ENCODE measurements at places on chromosomes 3 and 15. TPM values are rescaled to one million over a fixed set of nuclear protein-coding genes. Genes with fewer than 3 reads are reported as not detected.

DNA sequence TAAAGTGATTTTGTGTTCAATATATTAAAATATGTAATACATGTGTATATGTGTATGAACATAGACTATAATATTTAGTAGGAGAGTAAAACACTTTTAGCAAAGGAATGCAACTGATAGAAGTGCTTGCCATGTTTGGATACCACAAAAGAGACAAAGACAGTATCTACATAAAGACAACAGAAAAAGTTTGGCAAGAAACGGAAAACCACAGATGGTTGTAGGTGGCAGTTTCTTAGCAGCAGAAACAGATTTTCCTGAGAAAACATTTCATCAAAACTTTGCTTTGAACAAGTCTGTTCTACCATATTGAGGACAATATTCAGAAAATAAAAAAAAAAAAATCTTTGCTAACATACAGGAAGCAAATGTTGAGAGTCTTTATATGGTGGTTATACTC is 1560.4 kb upstream of the GBE1 start:
- no peaks in the 10 kb centered on the region for H3K27me3 ChIP-seq
- DNase-seq: no peak
- no peaks in the 10 kb centered on the region for H3K36me3 ChIP-seq
- no peak overlapping the region for H3K27ac ChIP-seq
- no peak overlapping the region for H3K4me3 ChIP-seq

DNA sequence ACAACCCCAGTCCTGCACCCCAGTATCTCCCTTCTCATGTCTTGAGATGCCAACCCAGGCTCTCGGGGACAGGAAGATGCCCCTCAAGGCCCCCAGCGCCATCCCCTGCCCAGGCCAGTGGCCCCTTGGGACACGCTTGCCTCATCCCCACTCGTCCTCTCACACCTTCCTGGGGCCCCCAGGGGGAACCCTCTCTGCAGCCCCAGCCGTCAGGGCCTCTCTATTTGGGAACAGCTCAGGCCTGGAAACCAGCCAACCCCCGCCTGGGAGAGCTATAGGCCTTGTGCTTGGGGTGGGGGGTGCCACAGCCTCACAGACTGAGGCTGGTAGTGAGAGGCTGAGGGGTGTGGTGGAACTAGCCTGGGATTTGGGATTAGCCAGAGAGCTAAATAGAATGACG is 7.8 kb downstream of the LINGO1 start:
- no peaks in the 10 kb centered on the region for H3K36me3 ChIP-seq
- peak; percentile 56 for DNase-seq
- H3K27me3 ChIP-seq: peaks cover 4% of the 10 kb centered on the region

DNA sequence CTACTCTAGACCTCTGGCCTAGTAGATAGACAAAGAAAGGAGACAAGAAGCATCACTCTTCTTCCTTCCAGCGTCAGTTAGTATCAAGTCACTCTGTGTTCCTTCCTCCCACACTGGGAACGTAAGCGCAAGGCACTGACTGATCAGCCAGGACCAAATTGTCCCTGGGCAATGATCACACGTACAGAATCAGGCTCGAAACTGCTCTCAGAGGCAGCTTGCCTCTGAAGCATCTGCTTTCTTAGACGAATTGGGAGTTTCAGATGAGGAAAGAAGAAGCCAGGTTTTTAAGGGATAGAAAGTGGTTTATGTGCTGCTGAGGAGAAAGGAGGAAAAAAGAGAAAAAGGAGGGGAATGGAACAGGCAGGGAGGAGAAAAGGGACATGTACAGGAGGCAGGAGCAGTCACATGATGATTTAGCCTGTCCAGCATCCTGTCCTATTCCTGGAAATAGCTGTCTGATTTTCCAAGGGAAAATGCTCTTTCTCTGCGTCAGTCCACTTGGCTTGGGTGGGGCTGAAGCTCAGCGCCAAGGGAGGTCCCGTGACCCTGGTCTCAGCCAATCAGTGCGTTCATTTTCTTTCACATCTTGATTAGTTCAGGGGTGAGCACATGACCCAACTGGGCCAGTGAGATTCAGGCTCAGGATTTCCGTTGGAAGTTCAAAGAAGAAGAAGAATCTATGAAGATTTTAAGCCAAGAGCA is 102.0 kb upstream of the PRICKLE2 start:
- H3K4me1 ChIP-seq: peaks cover 21% of the 10 kb centered on the region
- no peak overlapping the region for H3K4me3 ChIP-seq
- H3K27ac ChIP-seq: peak overlapping the region; percentile 35
- peaks cover 6% of the 10 kb centered on the region for H3K36me3 ChIP-seq

DNA sequence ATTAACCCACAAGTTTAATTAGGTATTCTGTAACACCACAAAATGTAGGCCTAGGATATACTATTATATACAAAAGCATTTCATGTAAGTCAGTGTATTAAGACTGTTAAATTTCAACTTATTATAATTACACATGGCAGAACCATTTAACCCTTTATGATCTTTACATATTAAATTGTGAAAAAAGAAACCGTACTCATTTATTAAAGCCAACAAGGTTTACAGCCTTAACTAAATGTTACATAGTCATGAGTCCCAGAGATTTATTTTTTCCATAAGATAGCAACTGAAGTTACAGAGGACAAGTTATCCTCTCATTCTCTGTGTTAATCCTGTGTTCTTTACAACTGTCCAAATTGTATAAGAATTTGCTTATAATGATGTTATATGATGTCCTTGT is 615.8 kb upstream of the AGTR1 start:
- H3K27ac ChIP-seq: no peak overlapping the region
- peaks cover 2% of the 10 kb centered on the region for H3K27me3 ChIP-seq
- peaks cover 8% of the 10 kb centered on the region for H3K4me1 ChIP-seq
- DNase-seq: no peak
- no peaks in the 10 kb centered on the region for H3K36me3 ChIP-seq

DNA sequence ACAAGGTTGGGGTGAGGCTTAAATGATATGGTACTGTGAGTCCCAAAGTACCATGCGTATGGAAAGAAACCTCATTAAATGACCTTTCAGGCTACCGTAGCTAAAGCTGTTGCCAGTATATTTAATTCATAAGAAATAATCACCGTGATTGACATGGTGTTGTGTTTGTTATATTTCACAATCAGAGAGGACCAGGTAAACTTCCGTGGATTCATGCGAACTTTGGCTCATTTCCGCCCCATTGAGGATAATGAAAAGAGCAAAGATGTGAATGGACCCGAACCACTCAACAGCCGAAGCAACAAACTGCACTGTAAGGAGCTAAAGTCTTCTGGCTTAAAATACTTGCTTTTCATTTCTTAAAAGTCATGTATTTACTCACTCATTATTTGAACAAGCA is 31.5 kb downstream of the CHP1 start:
- peaks cover 14% of the 10 kb centered on the region for H3K4me1 ChIP-seq
- DNase-seq: no peak
- H3K4me3 ChIP-seq: no peak overlapping the region
- H3K27ac ChIP-seq: no peak overlapping the region

- peaks cover 5% of the 10 kb centered on the region for H3K4me1 ChIP-seq
- no peak overlapping the region for H3K27ac ChIP-seq
- H3K36me3 ChIP-seq: no peaks in the 10 kb centered on the region
- peaks cover 38% of the 10 kb centered on the region for H3K27me3 ChIP-seq
- DNase-seq: no peak
Observed at GRCh38 chr15:33104212-33104611, 90.3 kb downstream of the FMN1 start.

GRCh38 chr3:114899186-114899931 is 247.7 kb downstream of the ZBTB20 start:
- H3K36me3 ChIP-seq: no peaks in the 10 kb centered on the region
- H3K4me3 ChIP-seq: peak overlapping the region; percentile 5
- H3K27ac ChIP-seq: peak overlapping the region; percentile 10
- no peaks in the 10 kb centered on the region for H3K27me3 ChIP-seq

IQCH gene
- 1.6 TPM for total RNA-seq

SST gene
- total RNA-seq: 5.6 TPM

DNA sequence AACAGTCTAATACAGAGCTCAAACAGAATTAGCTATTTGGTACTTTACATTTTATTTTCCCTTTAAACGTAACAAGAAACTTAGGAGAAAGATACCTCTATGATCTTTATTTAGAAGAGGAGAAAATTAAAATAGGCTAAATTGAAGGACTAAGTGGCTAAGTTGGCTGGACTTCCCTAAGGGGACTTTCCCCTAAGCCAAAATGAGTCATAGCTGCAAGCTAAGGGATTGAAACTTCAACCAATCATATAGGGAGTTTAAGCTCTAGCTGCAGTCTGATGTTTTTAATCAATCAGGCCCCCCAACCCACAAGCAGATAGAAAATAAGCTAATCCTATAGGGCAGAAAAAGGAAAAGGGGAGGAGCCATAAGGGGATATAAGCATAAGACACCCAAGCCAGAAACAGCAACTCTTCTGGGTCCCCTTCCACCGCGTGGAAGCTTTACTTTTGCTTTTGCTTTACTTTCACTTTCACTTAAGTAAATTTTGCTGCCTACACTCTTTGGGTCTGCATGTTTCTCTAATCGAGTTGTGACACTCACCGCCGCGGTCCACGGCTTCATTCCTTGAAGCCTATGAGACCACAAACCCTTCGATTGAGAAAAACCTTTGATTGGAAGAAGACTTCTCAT is 1108.5 kb upstream of the EPHA6 start:
- no peaks in the 10 kb centered on the region for H3K27me3 ChIP-seq
- no peak for DNase-seq
- no peak overlapping the region for H3K4me3 ChIP-seq
- no peaks in the 10 kb centered on the region for H3K36me3 ChIP-seq
- H3K4me1 ChIP-seq: no peaks in the 10 kb centered on the region

RTP1 gene
- total RNA-seq: not detected

ACKR4 gene
- total RNA-seq: not detected

LRRC34 gene
- 5.3 TPM for total RNA-seq

KIF7 gene
- total RNA-seq: 26.6 TPM

NMNAT3 gene
- total RNA-seq: 13.6 TPM

- H3K27me3 ChIP-seq: no peaks in the 10 kb centered on the region
- DNase-seq: no peak
- no peaks in the 10 kb centered on the region for H3K4me1 ChIP-seq
- no peak overlapping the region for H3K27ac ChIP-seq
Observed at GRCh38 chr3:42541079-42541478, 38.6 kb downstream of the VIPR1 start.

GRCh38 chr3:71345429-71346040 is 238.0 kb downstream of the FOXP1 start:
- no peak overlapping the region for H3K4me3 ChIP-seq
- peak overlapping the region; percentile 31 for H3K27ac ChIP-seq
- H3K4me1 ChIP-seq: peaks cover 9% of the 10 kb centered on the region
- no peak for DNase-seq

GRCh38 chr3:40173227-40173721 is 136.2 kb upstream of the EIF1B start:
- peaks cover 39% of the 10 kb centered on the region for H3K27me3 ChIP-seq
- H3K36me3 ChIP-seq: no peaks in the 10 kb centered on the region
- H3K4me1 ChIP-seq: no peaks in the 10 kb centered on the region
- no peak overlapping the region for H3K4me3 ChIP-seq
- no peak for DNase-seq
- no peak overlapping the region for H3K27ac ChIP-seq

DNA sequence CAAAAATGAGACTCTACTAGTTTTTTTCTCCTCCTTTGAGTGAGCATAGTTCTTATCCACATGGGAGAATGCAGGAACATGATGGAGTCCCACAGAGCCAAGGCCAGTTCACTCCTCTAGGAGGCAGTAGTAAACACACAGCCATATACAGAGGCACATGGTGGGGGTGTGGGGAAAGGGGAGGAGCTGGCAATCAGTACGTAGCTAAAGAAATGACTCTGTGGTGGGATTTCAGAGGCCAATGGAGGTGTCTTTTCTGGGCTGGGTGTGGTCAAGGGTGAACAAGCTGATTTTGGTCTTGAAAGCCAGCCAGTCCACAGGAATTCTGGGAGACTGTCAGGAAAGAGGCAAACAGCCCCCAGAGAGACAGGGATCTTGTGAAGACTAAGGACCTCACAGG is 6.6 kb upstream of the RAB11A start:
- no peak overlapping the region for H3K4me3 ChIP-seq
- H3K36me3 ChIP-seq: no peaks in the 10 kb centered on the region
- no peaks in the 10 kb centered on the region for H3K4me1 ChIP-seq
- H3K27ac ChIP-seq: no peak overlapping the region
- no peak for DNase-seq

GRCh38 chr3:132592216-132592615 is 4.9 kb upstream of the ACKR4 start:
- H3K36me3 ChIP-seq: peaks cover 19% of the 10 kb centered on the region
- no peak overlapping the region for H3K27ac ChIP-seq
- peaks cover 13% of the 10 kb centered on the region for H3K4me1 ChIP-seq
- H3K4me3 ChIP-seq: no peak overlapping the region

DNA sequence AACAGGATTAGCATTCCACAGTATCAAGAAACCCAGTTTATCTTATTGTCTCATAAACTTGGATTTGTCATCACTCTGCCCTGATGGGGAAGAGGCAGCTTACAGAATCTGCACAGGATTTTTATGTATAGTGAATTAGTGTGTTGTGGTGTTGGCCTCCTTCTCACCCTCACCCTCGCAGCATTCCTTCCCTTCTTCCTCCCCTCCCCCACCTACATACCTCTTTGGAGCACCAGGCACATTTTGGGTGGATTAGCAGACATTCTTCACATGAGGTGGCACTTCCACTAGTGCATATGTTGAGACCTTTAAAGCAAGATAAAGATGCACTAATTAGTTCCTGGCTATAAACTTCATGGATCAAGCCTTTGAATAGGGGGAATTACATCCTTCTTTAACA is 13.9 kb downstream of the ITGB5 start:
- no peak for DNase-seq
- H3K36me3 ChIP-seq: peaks cover 10% of the 10 kb centered on the region
- H3K27ac ChIP-seq: no peak overlapping the region
- no peak overlapping the region for H3K4me3 ChIP-seq

EPHB1 gene
- 1.3 TPM for total RNA-seq

GRK7 gene
- total RNA-seq: 0.11 TPM

MKRN3 gene
- total RNA-seq: 0.22 TPM

SLC22A14 gene
- total RNA-seq: 0.20 TPM

GREM1 gene
- 2.1 TPM for total RNA-seq
